ENCODE measurements at places on chromosomes 5 and 9.

DNA sequence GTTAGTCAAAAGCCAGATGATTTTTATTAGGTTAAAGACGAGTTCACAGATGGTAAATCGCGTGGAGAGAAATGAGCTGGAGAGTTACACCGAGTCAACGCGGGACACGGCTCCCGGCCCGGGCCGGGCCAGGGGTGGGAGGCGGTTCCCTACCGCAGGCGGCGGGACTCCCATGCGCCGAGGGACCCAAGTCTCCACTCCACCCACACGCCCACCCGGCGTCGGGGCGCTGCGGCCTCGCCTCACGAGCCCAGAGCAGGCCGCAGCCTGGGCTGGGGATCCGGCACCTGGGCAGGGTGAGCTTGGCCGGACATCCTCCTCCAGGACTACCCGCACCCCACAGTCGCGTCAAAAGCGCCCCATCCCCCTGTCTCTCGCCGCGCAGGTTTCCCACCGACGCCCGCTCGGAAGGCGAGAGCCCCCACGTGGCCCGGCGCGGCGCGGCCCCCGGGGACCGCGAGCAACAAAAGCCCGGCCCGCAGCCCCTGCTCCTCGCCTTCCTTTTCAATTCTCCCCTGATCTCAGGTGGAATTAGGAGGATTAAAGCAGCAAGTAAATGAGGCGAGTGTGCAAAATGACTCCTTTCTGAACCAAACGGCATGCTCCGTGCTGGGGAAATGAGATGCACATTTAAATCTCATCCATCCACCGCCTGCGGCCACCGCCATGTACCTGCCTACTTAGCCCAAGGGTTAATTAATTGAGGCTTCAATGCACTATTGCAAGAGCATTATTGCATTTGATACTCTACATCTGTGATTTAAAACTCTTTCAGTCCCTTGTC lies 196.5 kb upstream of the TBCA start:
- no peak for DNase-seq

GRCh38 chr9:87387351-87388011 lies 110.2 kb upstream of the DAPK1 start:
- no peak for DNase-seq

DNA sequence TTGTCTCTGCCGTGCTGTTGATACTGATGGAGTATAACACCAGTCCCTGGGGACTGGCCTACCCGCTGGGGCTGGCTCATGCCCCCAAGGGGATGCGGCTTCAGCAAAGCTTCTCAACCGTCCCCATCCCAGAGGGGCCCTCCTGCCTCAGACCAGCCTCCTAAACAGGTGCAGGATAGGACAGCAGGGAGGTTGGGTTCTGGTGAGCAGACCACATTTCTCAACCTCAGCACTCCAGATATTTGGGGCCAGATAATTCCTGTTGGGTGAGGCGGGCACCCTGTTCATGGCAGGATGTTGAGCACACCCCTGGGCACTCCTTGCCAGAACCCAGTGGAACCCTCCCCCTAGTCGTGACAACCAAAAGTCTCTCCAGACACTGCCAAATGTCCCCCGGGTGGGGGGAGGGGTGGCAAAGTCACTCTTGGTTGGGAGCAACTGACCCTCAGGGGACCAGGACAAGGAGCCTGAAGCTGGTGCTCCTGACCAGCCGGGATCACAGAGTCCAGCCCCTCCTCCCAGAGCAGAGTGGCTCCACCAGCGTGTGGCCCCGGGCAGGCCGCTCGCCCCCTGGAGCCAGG lies 107.8 kb downstream of the ZNF354C start:
- DNase-seq: no peak

GRCh38 chr5:60843936-60844905 lies at the start of gene ELOVL7:
Gene ELOVL7, minus strand, starts transcription at chr5:60844269. Its CDS starts 56,872 bp downstream, at chr5:60787397.
- DNase-seq: no peak

- no peak for DNase-seq
Measured at GRCh38 chr5:134145041-134145757, 30.7 kb downstream of the TCF7 start.

- no peak for DNase-seq
Measured at GRCh38 chr9:137369061-137369787, 53.7 kb downstream of the EXD3 start.
